T1000 (cell line): ENCODE measurements at places on chromosomes 4 and X.

- no peak for DNase-seq
These were observed 114.5 kb upstream of the PCDH7 start for GRCh38 chr4:30605616-30606190.

GRCh38 chr4:59904331-59904730 lies 1295.8 kb upstream of the ADGRL3 start:
- DNase-seq = no peak

DNA sequence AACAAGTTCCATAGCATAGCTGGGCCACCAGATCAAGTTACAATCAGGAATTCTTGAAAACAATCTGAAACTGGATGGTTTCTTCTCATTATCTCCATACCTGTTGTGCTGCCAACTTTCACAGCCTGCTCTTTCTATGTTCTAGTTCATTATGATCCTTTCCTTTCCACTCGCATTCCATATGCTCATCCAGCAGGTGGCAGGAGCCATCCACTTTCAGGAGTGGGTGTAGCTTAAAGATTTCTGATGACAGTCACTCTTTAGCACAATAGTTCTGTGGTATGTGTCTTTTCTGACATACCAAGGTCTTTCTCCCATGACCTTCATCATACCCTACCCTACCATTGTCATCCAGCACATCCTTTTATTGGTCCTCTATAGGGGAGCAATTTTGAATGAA lies 46.4 kb downstream of the PAGE2 start:
- DNase-seq = no peak

DNA sequence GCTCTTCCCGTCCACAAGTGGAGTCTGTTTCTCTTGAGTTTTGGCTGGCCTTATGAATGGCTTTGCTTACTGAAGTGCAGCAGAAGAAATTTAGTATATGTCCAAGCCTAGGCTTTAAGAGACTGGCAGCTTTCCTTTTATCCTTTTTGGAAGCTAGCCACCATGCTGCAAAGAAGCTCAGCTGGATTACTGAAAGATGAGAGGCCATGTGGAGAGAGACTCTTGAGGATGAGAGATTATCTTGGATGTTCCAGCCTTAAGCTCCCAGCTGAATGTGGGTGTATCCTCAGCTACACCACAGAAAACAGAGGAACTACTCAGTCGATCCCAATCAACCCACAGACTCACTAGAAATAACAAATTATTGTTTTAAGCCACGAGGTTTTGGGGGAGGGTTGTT lies 12.5 kb downstream of the CCNG2 start:
- no peak for DNase-seq

DNA sequence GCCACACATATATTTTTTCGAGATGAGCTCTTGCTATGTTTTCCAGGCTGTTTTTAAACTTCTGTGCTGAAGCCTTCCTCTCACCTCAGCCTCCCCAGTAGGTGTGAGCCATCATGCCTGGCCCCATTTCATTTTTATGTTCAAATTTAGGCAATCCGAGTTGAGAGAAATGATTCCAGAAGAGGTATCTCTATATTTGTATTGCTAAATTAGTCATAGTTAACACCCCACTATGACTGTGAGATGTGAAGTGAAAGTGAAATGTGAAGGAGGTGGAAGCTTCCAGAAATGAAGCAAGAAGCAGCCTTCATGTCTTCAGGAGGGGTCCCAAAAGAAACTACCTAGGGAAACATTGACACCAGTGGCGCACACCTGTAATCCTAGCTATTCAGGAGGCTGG lies 17.7 kb downstream of the APELA start:
- no peak for DNase-seq

GRCh38 chr4:113725963-113726362 lies 35.6 kb downstream of the CAMK2D start:
- no peak for DNase-seq

GRCh38 chrX:9677098-9677739 lies 88.4 kb downstream of the GPR143 start:
- no peak for DNase-seq

- no peak for DNase-seq
These were observed 37.6 kb downstream of the PHKA1 start for GRCh38 chrX:72676465-72676864.

DNA sequence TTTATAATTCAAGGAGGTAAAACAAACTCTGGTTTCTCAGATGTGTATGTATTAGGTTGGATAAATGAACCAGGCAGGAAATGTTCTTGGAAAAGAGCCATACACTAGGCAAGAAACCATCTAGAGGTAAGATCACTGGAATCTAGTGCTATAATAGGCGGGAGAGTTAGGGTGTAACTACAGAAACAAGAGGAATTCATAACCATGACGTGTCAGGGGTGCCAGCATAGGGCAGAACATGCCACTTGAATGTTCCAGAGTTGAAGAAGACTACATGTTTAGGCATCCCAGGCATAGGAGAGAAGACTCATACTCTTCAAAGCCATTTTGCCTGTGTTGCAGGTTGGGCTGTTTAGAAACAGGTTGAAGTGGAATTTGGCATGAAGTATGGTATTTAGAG lies 198.7 kb downstream of the CCNG2 start:
- no peak for DNase-seq

DNA sequence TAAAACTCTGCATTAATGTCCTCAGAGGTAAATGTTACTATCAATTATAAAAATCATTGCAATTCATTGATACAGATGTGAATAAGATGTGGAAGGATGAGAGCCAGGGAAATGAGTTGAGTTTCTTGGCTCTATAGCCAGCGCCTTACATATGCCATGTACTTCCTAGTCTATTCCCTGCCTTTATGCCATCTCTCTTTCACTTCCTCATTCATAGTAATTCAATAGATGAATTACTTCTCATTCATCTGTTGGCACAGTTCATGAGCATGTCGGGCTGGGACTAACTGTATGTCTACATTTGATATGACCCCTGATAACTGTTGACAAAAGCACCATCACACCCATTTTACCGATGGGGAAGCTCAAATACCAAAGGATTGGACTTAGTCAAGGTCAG lies 55.7 kb downstream of the LNX1 start:
- no peak for DNase-seq

- DNase-seq = no peak
These were observed 27.9 kb downstream of the TKTL1 start for GRCh38 chrX:154323537-154323936.

DNA sequence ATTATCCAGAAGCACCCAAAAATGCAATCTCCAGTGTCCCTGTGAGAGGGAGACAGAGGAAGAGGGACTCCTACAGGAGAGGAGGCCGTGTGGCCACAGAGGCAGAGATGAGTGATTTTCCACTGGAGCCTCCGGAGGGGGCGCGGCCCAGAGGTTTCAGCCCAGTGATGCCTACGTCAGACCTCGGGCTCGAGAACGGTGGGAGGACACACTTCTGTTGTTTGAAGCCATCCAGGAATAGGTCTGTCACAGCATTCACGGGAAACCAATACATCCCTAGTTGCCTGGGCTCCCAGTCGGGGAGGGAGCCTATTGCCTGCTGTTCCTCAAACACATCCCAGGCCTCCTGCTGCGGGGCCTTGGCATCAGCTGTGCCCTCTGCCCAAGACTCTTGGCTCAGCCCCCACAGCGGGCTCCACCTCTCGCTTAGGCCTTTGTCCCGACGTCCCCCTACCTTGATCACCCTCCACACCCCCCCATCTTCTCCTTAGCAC lies 39.2 kb upstream of the HMX1 start:
- DNase-seq = no peak

DNA sequence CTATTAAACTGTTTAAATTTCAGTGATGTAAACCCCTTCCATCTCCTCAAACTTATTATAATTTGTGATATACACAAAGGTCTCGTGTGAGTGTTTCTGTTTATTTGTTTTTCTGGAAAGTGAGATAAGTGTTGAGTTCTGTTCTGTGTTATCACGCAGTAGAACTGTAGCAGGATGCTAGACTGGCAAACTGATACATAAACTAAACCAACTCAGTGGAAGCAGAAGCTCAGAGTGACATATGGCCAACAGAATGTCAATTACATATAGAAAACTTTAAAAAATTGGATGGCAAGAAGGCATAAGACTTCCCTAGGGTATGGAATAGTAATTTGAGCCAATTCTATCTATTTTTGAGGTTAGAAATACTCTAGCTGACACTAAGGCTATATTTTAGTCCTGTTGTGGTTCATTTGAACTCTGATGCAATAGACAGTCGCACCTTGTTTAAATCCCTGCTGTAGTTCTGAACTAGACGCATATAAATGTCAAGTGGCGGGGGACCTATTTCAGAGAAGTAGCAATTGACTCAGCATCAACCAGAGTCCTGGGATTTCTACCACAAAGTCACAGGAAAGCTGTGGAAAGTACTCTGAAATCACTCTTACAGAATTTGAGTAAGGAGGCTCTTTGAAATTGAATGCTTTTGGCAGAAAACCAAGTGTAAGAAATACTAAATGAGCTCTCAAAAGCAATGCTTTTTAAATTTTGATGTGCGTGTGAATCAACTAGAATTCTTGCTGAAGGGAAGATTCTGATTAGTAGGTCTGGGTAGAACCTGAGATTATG lies 294.4 kb downstream of the INPP4B start:
- DNase-seq = no peak

DNA sequence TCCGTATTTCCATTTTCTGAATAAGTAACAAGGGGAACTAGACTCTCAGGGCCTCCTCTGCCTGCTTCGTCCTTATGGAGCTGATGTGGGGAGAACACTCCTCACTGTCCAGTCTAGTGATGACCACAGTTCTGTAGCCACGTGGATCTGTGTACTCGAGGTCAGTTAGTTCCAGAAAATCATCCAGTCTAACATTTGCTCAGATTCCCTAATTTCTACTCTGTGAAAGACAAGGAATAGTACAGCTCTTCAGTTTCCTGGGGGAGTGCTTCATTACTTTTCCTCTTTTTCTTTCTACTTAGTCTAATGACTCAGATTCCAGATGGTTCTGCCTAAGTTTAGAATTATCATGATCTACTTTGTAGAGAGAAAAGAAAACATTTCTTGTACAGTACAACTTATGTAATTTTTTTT lies 82.6 kb downstream of the SORBS2 start:
- no peak for DNase-seq

GRCh38 chr4:79164907-79165610 lies 160.8 kb downstream of the NAA11 start:
- DNase-seq = no peak

DNA sequence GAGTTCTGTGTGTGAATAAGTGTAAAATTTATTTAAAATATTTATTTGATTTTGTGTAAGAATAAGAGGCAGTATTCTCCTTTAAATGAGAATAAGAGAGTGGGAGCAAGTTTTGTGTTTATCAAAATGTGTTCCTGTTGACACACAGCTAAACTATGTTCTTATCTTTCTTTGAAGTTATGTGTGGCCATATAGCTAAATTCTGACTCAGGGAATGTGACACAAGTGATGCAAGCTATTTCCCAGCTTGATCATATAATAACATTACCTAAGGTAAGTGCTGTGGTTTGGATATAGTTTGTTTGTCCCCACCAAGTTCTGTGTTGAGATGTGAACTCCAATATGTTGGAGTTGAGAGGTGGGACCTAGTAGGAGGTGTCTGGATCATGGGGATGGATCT lies 740.0 kb upstream of the IGFBP7 start:
- DNase-seq = no peak

DNA sequence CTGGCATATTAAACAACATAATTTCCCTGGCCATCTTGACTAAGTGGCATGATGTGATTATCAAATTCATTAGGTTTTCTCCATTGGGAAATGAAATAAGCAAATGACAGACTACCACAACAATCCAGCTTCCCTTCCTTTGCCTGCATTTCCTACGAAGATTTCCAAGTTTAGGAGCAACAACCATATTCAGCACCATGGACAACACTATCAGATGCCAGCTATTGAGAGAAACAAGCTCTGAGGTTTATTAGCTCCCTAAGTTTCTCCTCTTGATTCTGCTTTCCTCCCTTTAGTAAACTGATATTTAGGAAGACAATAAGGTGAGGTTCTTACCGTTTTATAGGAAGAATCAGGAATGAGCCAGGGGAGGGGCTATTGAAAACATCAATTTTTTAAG lies 36.2 kb downstream of the DCX start:
- DNase-seq = no peak

- no peak for DNase-seq
These were observed 419.8 kb upstream of the AMOT start for GRCh38 chrX:113260474-113260873.

DNA sequence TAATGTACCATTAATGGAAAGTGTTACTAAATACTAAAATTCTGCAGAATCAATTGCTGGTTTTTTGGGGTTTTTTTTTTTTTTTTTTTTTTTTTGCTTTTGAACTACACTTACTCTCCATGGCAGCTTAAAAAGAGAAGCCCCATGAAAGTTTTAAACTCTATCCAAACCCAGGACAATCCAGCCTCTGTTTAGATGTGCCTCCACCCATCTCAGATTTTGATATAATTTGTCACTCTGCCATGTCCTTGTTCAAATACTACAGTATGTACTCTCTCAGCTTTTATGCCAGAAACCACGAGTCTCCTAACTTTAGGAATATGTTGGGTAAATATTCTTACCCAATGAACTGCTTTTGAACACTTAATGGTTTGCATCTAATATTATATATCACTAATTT lies 84.2 kb downstream of the COL25A1 start:
- DNase-seq = no peak
